ENCODE measurements at places on chromosomes 1 and 21.

DNA sequence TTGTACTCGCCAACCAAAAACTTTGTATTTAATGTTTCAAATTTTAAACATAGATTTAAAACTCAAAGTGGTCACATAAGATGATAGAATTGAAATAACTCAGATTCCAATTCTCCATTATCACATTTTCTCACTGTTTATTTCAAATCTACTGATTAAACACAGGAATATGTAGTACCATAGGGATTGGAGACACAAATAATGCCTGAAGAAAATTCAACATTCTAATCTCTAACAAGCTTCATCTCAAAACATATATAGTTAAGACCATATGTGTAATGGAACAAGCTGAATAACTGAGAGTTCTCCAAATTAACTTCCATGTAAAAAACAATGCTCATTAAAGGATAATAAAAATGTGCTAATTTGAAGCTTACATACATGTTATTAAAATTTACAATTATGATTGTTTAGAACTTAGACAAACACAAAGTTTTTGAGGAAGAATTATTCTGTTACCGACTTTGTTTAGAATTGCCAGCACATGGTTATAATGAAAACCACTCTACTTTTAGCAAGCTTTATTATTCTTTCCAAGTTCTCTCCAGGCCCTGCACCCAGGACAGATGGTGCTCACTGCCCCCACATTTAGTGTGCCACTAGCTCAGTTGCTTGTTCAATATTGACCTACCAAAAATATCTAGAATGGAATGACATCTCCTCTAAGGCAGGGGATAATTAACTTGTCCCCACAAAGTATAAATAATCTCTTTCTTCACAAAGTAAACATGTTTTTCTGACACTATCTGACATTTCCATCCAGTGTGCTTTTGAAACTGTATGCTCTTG lies 467.2 kb downstream of the TTLL7 start:
- DNase-seq = no peak

- no peak for DNase-seq
These were observed 15.3 kb upstream of the PYHIN1 start for GRCh38 chr1:158916085-158916484.

DNA sequence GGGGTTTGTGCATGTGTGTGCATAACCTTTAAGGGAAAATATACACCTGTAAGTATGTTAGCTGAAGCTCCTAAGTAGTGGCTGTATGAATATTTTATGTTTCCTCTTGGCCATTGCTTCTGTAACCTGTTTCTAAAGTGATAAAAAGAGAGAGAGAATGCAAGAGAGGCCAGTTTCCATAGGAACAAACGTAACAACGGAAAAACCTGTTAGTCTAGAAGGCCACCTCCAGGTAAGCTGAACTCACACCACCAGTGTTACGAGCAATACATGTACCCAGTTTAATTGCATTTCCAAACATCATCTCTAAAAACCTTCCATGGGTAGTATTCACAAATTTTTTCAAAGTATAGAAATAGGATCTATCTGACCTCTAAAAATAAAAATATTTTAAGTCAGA lies 63.1 kb downstream of the PLPPR4 start:
- no peak for DNase-seq

GRCh38 chr21:26850116-26850643 lies 5.0 kb upstream of the ADAMTS1 start:
- no peak for DNase-seq

- DNase-seq = no peak
These were observed 343.6 kb downstream of the NPHP4 start for GRCh38 chr1:5648410-5649165.
